IPS-NIHi11 (cell line): ENCODE measurements at places on chromosomes 1 and 21.

- DNase-seq: no peak
Measured at GRCh38 chr21:35504277-35504676, 455.2 kb upstream of the RUNX1 start.

DNA sequence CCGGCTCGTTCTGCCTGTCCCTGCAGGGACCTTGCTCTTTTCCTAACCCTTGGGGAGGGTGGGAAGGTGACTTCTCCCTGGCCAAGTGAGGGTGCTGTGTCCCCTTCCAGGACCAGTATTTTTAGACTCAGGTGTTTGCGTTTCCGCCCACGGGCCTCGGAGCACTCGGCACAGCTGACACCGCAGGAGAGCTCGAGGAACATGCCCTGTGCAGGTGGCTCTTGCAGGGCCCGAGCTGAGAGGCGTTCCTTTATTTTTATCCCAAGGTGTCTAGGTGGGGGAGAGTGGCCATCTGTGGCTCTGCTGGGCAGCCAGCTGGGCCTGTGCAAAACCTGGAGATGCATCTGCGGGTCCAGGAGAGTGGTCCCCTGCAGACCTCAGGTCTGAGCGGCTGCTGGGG lies 16.0 kb downstream of the PLCH2 start:
- DNase-seq: no peak

DNA sequence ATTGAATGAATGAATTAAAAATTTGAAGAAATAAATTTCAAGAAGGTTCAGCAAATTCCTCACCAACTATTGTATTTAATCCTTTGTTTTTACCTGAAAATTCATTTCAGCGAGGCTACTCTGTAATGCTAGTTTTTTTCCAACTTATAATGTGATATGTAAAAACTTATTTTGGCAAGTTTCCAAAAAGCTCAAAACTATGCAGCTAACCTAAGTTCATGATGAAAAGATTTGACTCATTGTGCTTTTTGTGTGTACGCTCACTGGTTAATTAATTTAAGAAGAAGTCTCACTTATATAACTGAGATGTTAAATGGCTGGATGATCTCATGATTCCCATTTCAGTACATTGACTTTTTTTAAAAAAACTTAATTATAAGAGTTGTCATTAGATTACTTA lies 196.0 kb upstream of the SAMSN1 start:
- DNase-seq: no peak

DNA sequence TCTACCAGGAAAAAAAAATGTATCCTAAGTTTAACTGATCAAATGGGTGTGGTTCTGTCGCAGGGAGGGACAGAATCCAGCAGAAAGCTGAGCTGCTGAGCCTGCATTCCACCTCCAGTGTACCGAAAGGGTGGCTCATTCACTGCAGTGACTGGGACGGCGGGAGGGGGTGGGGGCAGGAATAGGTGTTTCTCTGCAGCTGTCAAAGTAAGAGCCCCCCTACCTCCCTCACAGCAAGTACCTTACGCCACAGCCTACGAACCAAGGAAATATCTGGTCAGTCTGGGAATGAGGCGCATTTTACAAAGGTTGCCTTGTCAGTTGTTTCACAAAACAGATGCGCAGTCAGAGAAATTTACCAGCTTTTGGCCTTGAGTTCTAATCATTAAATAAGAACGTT lies 1.7 kb downstream of the S100B start:
- peak; percentile 80 for DNase-seq
